ENCODE measurements at places on chromosomes 3 and 15.

GRCh38 chr3:112984485-112984884 is 6.3 kb upstream of the GTPBP8 start:
- no peak for DNase-seq

- no peak for DNase-seq
Measured at GRCh38 chr3:48607519-48607918, 1.9 kb downstream of the UQCRC1 start.

DNA sequence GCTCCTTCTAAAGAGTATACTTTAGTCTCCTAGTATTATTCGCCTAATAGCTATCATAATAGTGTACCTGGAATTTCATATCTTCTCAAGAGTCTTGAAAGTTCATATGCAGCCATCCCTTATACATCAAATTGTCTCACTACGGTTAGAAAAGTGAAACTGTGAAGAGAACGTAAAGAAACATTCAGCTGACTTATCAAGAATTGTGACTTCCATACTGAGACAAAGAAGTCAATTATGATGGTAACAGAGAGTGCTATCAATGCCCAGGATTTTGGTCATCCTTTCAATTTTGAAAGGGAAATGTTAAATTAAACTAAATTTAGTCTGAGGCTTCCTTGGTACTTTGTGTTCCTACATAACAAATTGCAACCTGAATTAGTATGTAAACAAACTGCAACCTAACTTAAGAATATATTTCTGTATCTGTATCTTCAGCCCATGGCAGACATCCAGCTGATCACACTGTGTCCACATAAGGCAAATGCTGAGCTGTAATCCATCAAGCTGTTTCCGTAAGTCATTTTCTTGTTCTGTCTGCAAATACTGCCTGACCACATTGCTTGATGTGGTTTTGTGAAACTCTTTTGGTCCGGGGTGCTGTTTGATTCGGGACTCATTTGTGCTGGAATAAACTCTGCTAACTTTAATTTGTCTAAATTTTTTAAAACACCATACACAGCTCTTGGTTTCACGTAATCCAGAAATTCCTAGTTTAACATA is 469.6 kb downstream of the SI start:
- no peak for DNase-seq

GRCh38 chr15:67266870-67267269 is 12.3 kb downstream of the IQCH start:
- DNase-seq: no peak

GRCh38 chr3:76943058-76943457 is 96.8 kb upstream of the ROBO2 start:
- no peak for DNase-seq

GRCh38 chr3:128489674-128489926 is 3.4 kb downstream of the GATA2 start:
- no peak for DNase-seq
